ENCODE measurements at places on chromosomes 2 and 18.

DNA sequence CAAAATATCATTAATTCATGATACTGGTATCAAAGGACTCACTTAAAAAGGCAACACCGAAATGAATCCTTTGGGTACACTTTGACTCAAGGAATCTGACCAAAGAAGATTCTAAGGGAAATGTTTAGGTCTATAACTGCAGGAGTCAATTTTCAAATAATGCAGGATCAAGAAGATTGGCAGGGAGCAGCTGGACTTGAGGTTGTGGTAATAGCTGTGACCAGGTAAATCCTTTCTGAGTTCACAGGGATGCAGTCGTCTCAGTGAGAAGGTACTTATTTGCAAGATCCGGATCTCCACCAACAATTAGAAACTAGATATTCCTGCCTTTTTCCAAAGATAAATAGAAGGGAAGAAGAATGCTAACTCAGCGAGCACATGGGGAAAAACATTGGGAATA lies 96.9 kb downstream of the SCN9A start:
- DNase-seq: no peak

- no peak for DNase-seq
These were observed 41.8 kb upstream of the COPS8 start for GRCh38 chr2:237043866-237044265.

DNA sequence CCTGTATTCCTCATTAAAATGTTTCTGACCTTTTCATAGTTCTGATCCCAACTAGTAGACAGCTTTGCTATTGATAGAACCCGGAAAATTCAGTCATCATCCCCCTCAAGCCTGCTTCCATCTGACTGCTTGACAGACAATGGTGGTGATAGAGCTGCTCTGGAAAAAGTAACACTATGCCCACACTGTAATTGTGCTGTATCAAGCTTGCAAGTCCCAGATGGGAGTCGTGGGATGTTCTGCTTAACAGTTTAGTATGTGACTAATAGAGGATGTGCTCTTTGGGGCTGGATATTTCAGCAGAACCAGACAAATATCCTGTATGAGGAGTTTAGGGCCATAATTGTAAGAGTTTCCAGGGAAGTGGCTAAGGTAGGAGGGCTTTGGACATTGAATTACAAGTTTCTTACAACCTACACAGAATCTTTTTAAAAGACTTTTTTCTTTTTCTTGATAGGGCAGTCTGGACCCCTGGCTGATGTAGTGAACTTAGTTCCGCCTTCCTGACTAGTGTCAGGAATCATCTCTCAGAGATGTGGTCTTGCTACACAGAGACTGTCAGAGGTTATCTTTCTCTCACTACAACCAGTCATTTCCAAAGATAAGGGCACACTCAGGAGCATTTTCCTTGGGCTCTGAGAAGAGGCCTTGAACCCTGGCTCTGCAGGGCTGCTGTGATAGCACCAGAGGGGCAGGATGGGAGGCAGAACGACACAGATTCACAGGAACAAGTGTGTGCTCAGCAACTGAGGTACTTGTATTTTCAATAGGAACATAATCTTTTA lies 158.0 kb upstream of the RBMS1 start:
- no peak for DNase-seq

DNA sequence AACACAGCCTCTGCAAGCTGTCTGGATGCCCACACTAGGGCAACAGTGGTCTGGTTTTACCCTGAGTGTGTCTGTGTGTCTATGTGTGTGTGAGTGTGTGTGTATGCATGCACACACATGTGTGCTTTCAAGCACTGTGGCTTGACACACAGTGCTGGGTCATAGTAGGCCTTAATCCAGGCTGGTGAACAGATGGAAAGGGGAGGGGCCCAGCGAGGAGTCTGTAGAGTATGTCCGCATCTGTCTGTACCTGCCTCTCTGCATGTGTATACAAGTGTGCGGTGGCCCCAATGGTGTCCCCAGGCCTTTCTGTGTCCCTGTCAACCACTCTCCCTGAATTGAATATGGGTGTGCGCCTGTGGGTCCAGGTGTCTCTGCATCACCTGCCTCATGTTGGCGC lies 9.3 kb upstream of the KCNIP3 start:
- no peak for DNase-seq

- no peak for DNase-seq
These were observed 127.9 kb upstream of the ACVR2A start for GRCh38 chr2:147716906-147717305.

DNA sequence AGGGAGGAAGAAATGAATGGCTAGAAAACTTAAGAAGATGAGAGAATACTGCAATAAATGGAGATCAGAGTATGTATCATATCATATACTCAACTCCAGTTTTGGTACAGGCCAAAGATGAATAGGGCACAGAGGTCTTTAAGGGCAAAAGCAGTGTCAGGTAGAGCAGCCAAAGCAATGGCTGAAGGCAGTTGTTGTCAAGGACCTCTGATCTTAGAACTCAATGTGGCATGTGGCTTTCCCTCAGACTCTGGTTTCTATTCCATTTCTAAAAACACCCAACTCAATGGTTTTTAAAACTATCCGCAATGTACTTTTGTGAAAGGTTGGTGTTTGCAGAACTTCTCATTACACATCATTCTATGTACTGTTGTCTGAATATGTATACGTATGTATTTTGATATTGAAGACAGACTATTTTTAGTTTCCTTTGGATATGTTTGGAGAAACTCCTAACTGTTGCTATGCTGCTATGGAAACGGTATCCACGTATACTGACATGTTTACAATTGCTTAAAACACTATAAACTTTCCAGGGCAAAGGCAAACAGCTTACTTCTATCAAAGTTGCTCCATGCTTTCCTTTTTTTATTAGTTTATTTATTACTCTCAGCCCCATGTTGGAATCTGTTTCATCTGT lies 58.1 kb upstream of the PELI1 start:
- DNase-seq: no peak

GRCh38 chr18:3012136-3013023 lies 564 bp downstream of the LPIN2 start:
- peak; percentile 60 for DNase-seq

GRCh38 chr2:149816756-149817551 lies 229.4 kb upstream of the MMADHC start:
- DNase-seq: no peak
